ENCODE measurements at places on chromosomes 12 and 14.

- DNase-seq, result no peak
Measured at GRCh38 chr14:63240221-63240620, 36.0 kb downstream of the RHOJ start.

GRCh38 chr14:104689109-104689880 lies at the start of gene INF2:
Gene INF2, plus strand, starts transcription at chr14:104689618. Its CDS starts 11,748 bp downstream, at chr14:104701366.
- DNase-seq, result peak; percentile 63

DNA sequence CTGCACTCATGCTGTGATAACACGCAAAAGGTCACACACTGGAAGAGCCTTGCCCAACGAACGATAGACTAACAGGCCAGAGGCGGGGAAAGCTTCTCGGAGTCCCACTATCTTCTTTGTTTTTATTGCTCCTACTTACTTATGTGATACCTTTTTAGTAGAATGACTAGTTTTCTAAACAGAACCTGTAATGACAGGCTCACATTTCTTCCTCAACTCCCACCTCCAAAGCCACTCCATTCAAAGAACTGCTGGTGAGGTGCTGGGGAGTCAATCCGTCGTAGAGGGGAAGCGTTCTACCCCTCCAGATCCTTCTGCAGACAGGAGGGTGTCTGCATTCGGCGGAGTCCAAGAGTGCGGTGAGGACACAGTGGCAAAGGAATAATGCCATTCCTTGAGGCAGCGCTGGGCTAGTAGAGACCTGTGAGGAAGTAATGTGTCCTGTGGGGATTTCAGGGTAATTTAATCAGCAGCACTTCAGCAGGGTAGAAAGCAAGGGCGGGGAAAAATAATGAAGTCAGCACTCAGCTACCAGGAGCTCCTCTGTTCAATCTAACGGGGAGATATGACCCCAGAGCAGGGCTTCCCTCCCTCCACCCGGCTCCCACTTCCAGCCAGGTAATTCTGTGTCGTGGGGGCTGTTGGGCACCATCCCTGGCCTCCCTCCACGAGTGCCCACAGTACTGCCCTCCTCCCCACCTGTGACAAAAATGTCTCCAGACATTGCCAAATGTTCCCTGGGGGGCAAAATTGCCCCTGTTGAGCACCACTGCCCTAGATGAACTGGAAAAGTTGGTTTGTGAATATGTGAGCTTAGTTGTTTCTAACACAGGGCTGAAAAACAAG lies 25.2 kb downstream of the SPRING1 start:
- no peak for DNase-seq

GRCh38 chr12:77047341-77048109 lies 17.8 kb downstream of the E2F7 start:
- no peak for DNase-seq

GRCh38 chr14:101838476-101838875 lies 77.0 kb downstream of the PPP2R5C start:
- DNase-seq, result no peak

GRCh38 chr14:23141706-23142444 lies 22.8 kb upstream of the CEBPE start:
- no peak for DNase-seq

GRCh38 chr12:82537436-82537835 lies 149.3 kb upstream of the TMTC2 start:
- DNase-seq, result no peak

GRCh38 chr14:95520346-95520745 lies 3.9 kb upstream of the SYNE3 start:
- DNase-seq, result no peak

GRCh38 chr14:99687284-99688209 lies 3.4 kb downstream of the CYP46A1 start:
- DNase-seq, result no peak

DNA sequence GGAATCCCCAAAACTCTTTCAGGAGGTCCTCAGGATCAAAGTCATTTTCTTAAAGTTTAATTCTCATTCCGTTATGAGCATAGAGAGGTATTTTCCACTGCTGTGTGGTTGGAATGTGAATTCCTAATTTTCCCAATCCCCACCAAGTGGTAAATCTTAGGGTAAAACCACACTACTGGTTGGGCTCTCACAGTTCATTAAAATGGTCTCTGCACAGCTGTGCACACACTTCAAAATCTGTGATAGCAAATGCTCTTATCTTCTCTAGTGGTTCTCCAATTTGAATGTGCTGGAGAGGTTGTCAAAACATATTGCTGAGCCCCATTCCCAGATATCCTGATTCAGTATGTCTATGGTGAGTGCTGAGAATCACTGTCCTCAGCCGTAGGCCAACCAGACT lies 189.1 kb downstream of the BMP4 start:
- DNase-seq, result no peak

DNA sequence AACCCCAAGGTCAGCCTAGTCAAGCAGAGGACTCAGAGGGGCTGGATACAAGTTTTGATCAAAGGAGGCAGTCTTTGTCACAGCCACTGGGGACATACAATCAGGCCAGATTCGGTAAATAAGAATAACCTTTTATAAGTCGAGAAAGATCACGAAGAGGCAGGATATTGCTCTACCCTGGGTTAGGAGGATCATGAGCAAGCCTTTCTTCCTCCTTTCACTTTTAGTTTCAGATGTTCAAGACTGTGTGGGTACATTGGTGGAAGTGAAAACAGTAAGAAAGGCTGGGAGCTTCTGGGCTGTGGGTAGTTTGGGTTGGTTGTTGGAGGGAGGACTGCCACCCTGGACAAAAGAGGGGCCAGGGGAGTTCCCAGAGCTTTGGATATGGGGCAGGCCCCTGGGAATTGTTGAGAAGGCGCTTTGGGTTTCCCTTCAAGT lies 127.7 kb downstream of the SNAPC1 start:
- peak; percentile 36 for DNase-seq

- no peak for DNase-seq
Measured at GRCh38 chr12:46803517-46803916, 22.3 kb downstream of the SLC38A4 start.

GRCh38 chr12:87820524-87821202 lies 208.5 kb downstream of the C12orf50 start:
- no peak for DNase-seq

DNA sequence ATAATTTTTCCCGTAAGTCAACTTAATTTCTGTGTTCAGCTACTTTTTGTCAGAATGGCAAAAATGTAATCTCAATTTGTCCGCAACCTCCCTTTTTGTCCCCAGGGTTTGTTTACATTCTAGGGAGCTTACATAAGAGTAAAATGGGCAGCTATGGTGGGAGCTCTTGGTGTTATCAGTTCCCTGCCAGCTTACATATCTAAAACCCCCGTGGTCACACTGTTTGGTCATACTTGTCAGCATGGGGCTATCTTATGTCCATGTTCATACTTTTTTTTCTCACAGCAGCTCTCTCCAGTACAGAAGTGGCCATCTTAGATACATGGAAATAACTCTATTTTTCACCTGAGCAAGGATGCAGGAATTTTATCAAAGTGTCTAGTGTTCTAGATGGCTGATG lies 16.7 kb downstream of the SLCO1C1 start:
- DNase-seq, result no peak

DNA sequence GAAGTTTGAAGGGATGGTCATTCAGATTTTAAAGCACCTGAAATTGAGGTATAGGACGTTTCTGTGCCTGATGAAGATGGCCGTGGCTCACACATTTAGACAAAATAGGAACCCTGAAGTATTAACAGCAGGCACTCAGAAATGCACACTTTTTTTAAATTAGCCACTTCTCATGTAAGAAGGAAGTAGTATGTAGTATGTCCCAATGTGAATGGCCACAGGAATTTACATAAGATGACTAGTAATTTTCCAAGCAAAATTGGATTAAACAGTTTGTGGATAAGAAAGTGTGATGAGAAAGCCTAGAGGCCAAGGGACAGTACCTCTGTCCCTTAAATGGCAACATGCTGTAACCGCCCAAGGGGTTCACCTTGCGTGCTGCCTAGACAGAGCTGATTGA lies 1.8 kb upstream of the MIS18BP1 start:
- no peak for DNase-seq

DNA sequence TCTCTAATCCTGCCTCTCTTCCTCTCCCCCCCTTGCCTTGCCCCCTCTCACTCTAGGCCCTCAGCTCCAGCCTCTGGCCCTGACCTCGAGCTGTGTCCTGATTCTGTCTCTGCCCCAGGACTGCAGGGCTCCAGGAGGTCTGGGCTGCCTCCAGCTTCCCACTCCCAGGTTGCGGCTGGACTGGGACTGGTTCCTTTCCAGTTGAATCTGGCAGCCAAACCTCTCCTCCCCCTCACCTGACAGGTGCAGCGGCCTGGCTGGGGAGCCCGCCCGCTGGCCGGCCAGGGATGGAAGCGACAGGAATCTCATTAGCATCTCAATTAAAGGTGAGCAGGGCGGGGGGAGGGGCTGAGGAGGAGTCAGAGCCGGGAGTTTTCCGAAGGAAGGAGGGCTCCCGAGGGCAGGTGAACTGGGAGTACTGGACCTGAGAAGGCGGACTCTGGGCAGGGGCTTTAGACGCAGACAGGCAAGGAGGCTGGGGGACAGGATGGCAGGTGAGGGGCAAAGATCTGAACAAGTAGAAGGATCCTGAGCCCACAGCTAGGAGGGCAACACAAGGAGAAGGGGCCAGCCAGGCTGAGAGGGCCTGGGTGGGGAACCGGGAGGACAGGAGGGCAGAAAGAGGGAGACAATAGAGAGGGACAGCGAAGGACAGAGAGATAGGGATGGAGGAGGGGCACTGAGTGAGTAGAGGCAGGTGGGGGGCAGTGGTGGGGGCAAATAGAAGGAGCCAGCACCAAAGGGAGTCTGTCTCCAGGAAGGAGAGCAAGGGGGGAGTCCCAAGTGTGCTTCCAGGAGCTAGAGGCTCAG lies at the start of gene SCNN1A:
TSS of gene SCNN1A (minus strand) at position 295 of the 810 bp plus-strand sequence. CDS start 780 bp downstream, outside the sequence.
- no peak for DNase-seq

DNA sequence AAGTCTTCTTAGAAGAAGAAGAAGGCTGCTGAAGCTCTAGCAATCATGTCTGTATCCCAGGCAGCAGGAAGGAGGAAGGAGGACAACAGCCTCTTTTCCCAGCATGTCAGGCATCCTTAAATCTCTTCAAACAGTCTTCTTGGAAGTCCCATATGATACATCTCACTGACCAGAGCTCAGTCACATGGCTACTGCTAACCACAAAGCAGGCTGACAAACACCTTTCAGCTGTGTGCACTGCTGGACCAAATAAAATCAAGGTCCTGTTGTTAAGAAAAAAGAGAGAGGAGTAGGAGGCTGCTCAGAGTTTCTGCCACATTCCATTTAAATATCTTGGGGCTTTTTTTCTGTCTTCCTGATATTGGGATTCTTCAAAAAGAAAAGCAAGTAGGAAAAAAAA lies 203.4 kb upstream of the PELI2 start:
- no peak for DNase-seq

DNA sequence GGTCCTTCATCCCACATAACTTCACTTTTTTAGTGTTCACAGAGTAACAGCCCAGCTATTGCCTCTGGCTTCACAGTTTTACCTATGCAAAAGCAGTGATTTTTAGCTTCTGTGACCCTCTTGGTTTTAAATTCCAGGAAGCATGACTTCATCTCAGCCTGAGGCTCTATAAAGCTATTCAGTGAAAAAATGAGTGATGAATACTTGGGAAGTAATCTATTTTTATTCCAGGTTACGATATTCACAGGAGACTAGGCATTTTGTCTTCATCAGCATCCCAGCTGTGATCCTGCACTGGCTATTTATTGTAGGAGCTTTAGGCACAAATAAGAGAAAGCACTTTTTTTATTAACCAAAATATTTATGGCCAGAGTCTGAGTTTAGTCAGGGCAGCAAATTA lies 164.8 kb downstream of the SNAPC1 start:
- DNase-seq, result no peak

GRCh38 chr12:44859998-44860689 lies 16.0 kb downstream of the NELL2 start:
- no peak for DNase-seq

DNA sequence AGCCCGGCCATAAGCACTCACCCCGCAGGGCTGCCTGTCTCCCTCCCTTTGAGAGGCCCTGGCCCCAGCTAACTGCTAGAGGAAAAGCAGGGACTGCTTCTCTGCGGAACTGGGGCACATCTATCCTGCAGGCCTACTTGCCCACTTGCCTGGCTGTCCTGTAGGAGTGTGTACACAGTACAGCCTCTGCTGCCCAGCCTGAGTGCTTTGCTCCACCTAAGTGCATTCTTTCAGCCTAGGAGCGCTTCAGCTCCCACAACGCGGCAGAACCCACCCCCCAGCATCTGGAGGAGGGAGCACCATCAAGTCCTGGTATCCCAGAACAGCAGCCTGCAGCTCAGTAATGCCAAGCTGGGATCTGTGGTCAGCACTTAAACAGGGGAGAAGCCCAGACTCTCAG lies 79.9 kb upstream of the CD163 start:
- no peak for DNase-seq

DNA sequence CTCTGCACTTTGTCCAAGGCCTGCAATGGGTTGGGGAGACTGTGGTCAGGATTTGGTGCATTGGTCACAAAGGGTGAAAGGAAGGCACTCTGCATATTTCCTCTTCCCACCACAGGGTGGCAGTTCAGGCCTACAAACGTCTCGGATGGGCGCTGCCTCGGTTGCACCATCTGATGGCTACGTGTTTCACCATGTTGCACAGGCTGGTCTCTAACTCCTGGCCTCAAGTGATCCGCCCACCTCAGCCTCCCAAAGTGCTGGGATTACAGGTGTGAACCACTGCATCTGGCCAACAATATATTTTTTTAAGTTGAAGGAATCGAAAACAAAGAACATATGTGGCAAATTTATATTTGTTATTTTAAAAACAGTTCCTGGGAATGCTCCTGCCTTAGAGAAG lies 35.1 kb downstream of the TMBIM6 start:
- no peak for DNase-seq

DNA sequence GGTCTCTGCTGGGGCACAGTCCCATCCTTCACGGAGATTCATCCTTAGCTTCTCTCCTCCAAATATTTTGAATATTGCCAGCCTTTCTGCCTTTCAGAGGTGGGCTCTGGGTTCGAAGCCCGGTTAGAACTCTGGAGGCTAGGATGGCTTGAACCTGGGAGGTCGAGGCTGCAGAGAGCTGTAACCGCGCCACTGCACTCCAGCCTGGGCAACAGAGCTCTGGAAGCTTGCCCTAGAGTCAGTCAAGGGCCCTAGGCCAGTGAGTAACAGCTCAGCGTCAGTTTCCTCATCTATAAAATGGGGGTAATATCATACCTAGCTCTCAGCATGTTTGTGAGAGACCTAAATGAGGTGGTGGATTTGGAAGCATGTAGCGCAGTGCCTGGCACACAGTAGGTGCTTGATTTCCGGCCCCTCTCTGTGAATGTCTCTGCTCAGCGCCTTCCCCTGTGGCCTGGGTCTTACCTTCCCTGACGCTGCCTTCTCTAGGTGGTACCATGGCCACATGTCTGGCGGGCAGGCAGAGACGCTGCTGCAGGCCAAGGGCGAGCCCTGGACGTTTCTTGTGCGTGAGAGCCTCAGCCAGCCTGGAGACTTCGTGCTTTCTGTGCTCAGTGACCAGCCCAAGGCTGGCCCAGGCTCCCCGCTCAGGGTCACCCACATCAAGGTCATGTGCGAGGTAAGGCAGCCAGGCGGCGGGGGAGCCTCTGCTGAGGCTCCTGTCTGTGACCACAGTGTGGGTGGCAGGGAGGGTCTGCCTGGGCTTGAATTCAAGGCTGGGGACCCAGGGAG lies 3.4 kb downstream of the PTPN6 start:
- no peak for DNase-seq

Measured in activated CD4-positive, CD25-positive, alpha-beta regulatory T cell treated with anti-CD3 and anti-CD28 coated beads, Interleukin-2, amount 50 U/mL, for 72 hours (primary cell).